ENCODE measurements at places on chromosomes 3 and 15.

DNA sequence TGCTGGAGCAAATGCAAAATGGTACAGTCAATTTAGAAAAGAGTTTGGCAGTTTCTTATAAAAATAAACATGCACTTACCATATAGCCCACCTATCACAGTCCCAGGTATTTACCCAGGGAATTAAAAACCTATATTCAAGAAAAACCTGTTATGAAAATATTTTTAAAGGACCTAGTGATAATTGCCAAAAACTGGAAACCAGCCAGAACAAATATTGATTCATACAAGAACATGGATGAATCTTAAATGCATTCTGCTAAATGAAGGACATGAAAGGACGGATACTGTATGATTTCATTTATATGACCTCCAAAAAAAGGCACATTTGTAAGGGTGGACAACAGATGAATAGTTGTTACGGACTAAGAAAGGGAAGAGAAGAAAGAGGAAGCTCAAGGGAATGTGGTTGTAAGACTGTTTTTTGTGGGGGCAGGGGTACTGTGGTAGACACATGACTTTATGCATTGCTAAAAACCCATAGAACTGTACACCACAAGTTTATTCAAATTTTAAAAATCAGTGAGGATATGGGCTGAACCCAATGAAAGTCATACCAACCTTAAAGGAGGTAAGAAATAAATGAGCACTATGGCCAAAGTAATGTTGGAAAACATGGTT is 61.0 kb downstream of the ZBBX start:
- no peak for DNase-seq

DNA sequence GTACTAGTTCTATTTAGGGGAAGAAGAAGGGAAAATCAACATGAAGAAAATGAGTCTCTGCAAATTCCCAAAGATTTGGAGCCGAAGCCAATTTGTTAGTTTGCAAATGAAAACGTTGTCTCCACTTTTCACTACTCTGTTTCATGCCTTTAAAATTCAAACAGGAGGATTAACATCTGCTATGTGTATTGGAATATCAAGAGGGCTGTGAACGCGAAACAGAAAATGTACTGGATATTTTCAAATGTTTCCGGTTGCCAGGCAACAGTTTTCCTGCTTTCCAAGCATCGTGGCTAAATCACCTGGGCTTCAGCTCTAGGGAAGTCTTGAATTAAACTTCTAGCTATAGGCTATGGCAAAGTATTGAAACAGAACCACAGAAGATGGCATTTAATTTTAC is 172.8 kb downstream of the KCNMB2 start:
- no peak for DNase-seq

GRCh38 chr3:176190755-176191154 is 1006.5 kb downstream of the TBL1XR1 start:
- no peak for DNase-seq

DNA sequence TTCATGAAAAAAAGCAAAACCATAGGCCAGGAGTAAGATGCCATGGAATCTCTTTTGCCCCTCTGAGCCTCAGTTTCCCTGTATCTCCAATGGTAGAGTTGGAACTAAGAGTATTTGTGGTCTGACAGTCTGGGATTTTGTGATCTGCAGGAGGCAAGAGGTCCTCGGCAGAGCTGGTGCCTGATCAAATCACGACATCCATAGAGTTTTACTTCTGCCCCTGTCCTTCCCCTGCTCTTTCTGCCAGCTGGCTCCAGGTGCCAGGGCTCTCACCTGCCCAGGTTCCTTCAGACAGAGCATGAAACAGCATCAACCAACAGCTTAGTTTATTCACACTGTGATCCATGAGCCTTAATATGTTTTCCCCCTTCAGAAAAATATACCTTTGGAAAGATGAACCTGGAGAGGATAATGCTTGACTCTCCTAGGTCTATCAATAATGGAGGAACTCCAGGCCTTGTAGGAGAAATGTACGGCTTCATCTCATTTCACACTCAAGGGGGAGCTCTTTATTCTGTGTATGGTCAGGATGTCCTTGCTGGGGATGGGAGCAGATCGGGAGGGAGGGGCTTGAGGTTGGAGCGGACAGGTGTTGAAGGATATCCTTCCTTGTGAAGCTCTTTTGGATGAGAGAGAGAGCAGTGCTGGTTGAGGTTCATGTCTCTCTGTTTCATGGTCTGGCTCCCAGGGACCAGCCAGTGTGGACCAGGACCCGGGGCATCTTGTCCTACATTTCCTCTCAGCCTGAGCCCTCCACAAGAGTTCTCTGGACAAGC is 309.9 kb downstream of the RPLP1 start:
- DNase-seq, result no peak

- no peak for DNase-seq
These were observed 390.1 kb downstream of the IL20RB start for GRCh38 chr3:137347817-137348368.

- DNase-seq, result peak; percentile 92
These were observed 32.8 kb downstream of the CDIN1 start for GRCh38 chr15:36612063-36612788.

DNA sequence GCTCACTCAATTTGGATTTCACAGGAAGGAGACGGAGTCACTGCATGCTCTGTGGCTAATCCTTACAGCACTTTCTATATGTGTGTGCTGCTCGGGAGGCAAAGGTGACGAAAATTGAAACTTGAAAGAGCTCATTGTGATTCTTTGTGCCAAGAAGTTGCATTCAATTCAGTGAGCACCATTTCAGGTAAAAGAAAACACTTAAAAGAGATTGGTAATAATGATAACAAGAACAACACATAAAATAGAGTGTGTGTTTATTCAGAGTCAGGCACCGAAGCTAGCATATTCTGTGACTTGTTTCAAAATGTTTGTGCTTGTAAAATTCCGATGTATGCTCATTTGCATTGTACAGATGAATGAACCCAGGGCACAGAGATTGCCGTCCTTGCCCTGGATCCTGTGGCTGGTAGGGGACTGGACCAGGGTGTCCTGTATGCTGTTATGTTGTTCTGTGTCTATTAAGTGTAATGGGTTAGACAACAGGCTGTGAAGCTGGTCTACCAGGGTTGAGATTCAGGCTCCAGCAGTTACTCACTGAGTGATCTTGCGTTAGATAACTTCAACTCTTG is 193.3 kb upstream of the PROK2 start:
- DNase-seq, result no peak

DNA sequence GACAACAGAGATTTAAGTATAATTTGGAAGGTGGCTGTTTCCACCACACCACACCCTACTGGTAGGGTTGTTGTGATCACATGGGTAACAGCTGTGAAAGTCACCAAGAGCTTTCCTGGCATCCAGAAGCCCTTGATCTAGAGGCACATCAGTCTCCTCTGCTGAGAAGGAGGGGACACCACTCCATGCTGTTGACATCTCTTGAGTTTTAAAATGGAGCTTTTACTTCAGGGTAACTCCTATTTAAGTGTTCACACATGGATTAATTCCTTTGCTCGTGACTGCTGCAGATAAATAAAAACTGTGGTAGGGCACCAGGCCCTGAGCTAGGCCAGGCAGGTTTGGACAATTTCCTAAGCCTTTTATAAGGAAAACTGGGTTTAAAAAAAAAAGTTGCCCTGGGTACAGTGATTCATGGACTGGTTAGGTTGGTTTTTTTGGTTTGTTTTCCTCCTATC is 7.5 kb downstream of the EXOSC7 start:
- DNase-seq, result no peak

- no peak for DNase-seq
These were observed 396.1 kb downstream of the VGLL3 start for GRCh38 chr3:86594838-86595237.

- DNase-seq, result no peak
These were observed 15.4 kb upstream of the CX3CR1 start for GRCh38 chr3:39295184-39295775.

GRCh38 chr15:22866079-22866478 is 27.6 kb downstream of the NIPA2 start:
- no peak for DNase-seq

- no peak for DNase-seq
These were observed 44.3 kb upstream of the ATP2B2 start for GRCh38 chr3:10549617-10550230.

DNA sequence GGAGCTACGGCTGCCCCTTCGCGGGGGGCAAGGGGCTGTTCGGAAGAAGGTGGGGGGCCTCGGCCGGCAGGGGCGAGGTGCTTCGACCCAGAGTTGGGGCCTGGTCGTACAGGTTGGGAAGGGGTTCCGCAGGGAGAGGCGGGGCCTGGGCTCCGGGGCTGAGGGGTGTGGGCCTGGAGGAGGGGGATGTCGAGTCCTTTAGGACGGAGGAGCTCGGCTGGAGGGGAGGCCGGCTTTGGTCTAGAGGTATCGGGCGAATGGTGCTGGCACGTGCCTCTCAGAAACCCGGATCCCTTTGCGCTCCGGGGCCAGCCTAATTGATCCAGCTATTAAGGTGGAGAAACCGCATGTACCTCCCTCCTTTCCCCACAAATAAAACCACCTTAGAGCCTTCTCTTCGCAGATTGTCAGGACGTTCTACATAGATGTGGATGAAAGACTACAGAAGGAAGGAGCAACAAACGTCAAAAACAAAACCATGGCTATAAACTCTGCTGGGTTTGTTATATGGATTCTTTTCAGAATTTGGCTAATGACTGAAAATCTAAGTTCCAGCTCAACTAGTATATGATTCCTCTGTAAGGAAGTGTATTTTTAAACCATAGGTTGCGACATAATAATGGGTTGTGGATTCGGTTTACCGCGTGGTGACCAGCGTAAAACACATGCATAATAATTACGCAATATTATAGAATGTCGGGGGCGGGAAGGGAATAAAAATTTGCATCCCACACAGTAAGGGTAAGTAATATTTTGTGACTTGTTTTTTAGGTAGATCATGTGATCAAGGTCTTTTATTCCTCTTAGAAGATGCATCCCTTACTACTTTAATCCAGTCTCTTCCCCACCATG is 644 bp upstream of the NGLY1 start:
- peak; percentile 16 for DNase-seq

- DNase-seq, result no peak
These were observed 114.2 kb upstream of the TJP1 start for GRCh38 chr15:29936353-29937049.

DNA sequence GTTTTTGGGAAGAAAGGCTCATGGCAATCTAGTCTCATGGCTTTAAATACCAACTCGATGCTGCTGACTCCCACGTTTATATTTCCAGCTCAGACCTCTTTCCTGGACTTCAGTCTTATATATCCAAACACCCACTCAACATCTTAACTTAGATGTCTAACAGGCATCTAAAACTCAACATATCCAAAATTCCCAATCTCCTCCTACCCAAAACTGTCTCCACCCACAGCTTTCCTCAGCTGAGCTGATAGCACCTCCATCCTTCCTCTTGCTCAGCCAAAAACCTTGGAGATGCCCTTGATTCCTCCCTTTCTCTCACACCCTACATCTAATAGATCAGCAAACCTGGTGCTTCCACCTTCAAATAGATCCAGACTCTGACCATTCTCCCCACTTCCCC is 202.5 kb downstream of the TLE3 start:
- no peak for DNase-seq

GRCh38 chr15:83320404-83320803 is 35.9 kb upstream of the BNC1 start:
- DNase-seq, result peak; percentile 67

- DNase-seq, result peak; percentile 81
These were observed 10.1 kb downstream of the USP3 start for GRCh38 chr15:63514531-63514943.

DNA sequence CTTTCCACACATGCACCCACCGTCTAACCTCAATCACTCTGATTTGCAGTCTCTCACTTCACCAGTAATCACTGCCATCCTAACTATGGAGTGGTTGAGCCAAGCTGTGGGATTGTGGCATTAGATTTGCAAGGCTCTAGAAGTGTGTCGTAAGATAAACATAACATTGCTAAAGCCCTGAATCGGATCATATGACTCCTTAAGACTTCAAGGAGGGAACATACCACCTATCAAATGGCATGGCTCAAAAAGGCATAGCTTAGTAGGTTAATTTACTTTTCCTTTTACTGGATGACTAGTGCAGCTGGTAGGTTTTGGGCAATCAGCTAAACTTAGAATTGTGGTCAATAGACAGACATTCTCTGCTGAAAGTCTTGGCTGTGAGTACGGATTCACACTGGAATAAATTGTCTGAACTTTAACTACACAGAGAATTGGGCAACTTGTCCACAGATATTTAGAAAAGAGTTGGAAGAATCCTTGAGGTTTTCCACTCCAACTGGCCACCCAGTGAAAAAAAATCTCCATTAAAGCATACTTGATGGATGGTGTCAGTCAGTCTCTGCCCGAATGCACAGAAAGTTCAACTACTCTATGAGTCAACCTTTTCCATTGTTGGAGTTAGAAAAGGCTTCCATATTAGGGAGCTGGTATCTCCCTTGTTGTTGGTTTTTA is 476.7 kb upstream of the CBLB start:
- peak; percentile 94 for DNase-seq

DNA sequence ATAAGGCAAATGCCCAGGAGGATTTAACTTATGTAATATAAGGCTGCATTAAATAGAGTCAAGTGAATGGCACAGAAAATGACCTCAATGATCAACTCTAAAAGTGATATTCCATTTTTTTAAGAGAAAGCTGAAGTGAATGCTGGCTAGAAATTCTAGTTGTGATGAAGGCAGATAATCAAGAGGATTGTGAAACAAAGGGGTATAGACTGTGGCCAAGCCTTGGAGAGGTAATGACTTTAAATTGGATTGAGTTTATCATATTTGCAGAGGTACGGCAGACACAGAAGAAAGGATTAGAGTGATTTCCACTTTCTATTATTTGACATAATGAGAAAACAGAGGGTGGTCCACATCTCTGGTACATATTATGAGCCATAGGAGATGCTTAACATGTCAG is 269.2 kb downstream of the MECOM start:
- DNase-seq, result no peak

GRCh38 chr3:4766263-4766662 is 213.0 kb upstream of the BHLHE40 start:
- no peak for DNase-seq

DNA sequence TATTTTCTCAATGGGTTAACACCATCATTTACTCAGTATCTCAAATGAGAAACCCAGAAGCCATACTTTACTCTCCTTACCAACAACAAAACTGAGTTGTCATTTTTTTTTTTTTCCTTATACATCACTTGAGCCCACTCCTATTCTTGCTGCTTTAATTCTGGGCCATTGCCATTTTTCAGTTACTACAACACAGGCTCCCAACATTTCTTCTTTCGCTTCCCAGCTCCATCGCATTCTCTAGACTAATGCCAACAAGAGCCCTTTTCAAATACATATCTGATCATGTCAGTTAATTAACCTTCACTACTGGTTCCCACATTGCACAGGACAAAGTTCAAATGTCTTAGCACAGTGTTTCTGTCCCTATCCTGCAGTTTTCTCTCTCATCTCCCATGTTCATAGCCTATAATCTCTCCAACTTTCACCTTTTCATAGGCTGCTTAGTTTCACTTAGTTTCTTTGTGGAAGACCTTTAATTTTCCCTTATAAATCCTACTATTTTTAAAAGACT is 22.5 kb upstream of the ANXA2 start:
- no peak for DNase-seq

GRCh38 chr3:129560269-129560787 is 17.4 kb downstream of the H1-8 start:
- DNase-seq, result peak; percentile 58

- DNase-seq, result no peak
These were observed 49.1 kb downstream of the NR1D2 start for GRCh38 chr3:23994244-23994569.

GRCh38 chr3:143311096-143311495 is 191.5 kb downstream of the CHST2 start:
- DNase-seq, result no peak

GRCh38 chr3:66253790-66254620 is 33.2 kb downstream of the SLC25A26 start:
- peak; percentile 34 for DNase-seq
